ENCODE measurements at places on chromosomes 2 and 18.

DNA sequence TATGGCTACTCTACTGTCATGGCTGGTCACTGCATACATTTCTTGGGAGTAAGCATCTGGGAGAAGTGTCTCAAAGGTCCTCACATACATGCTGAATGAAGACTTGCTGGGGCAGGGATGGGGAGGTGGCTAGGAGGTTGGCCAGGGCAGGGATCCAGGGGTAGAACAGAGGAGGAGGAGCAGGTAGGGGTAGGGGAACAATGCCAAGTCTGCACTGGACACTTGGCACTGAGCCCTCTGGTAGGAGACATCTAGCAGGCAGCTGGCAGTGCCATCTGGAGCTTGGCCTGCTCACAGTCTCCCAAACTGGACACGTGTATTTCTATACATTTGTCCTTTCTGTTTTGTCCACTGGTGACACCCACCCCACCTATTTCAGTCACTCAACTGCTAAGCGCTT lies 62.7 kb upstream of the REV1 start:
- no peak for DNase-seq

GRCh38 chr2:70685771-70686171 lies 82.2 kb downstream of the ADD2 start:
- no peak for DNase-seq

GRCh38 chr2:185222311-185222710 lies 516.3 kb upstream of the FSIP2 start:
- DNase-seq, result no peak

DNA sequence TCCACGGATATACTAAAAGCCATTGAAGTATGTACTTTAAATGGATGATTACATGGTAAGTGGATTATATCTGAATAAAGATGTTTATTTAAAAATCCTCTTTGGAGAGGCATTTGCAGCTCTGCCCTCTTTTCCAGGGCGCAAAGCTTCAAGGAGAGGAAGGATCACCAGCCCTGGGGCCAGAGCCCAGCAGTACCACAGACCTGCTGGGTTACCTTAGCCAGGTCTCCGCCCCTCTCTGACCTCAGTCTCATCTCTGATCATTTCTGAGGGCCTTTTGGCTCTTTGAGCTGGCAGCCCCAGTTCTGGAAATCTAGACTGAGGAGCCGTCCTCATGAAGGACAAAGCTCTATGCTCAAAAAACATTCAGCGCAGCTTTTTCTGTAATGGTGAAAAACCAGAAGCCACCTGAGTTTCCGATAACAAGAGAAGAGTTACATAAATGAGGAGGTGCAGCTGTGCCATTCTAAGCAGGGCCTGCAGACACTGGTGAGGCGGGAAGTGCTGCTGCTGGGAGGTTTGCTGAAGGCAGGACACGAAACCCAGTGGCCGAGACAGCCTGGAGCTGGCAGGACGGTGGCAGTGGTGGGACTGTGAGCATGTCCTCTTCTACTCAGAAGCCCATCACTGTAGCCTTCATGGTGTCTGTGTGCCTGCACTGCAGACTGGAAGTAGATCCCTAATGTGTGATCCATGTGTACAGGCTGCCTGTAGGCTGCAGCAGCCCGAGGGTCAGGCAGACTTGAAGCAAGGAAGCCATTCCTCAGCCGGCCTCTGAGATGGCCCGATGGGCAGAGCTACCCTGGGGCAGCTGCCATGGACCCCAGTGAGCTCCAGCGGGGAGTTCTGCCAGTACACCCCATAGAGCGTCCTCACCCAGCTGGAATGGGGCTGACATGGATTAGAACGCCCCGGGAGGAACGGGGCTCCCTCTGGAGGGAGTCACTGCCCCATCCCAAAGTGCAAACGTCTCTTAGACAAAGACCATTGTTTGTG lies 27.7 kb downstream of the ADRA2B start:
- DNase-seq, result no peak

GRCh38 chr2:239836021-239836765 lies 188.9 kb downstream of the NDUFA10 start:
- DNase-seq, result no peak

DNA sequence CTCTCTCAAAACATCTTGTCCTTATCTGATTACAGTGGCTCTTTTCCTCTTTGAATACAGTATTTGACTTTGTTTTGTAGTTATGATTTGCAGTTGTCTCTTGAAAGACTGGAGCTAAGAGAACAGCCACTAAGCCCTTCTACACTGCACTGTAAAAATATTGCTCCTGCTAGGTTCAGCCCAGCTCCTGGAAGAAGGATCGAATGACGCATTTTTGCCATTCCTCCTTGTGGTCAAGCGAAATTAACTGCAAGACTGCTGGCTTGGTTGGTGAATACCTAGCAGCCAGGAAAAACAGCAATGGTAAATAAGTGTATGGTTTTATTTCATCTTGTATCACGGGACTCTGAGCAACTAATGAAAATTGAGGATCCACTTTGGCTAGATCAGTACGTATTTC lies 407.8 kb upstream of the CDH2 start:
- DNase-seq, result no peak

GRCh38 chr2:9652267-9652666 lies 21.5 kb upstream of the YWHAQ start:
- DNase-seq, result no peak

DNA sequence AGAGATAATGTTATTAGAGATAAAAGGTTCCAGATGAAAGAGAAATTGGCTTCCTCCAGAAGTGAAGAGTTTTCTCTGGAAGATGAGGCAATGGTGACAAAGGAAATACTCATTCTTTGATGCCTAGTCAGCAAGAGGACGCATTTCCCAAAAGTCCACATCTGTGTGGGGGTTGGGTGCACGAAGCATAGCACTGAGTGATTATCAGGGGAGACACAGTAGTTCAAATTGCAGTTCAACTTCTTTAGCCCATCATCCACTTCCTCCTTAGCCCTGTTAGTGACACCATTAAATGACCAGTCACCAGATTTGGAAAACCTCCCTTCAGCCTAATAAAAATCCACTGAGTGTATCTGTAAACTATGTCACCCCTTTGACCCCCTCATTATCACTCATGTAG lies 80.9 kb upstream of the PHLPP1 start:
- DNase-seq, result no peak

DNA sequence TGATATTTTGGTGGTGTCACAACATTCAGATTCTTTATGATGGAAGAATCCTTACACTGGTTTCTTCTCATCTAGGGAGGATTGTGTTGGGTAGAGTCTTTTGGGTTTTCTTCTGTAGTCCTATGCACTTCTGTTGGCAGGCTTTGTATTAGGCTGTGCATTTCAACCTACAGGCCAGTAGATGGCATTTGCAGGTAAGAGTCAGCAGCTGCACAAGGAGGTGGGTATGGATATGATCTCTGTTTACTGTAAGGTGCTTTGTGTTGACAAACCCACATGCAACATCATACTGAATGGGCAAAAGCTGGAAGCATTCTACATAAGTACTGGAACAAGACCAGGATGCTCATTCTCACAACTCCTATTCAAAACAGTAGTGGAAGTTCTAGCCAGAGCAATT lies 656.8 kb downstream of the METTL4 start:
- no peak for DNase-seq

DNA sequence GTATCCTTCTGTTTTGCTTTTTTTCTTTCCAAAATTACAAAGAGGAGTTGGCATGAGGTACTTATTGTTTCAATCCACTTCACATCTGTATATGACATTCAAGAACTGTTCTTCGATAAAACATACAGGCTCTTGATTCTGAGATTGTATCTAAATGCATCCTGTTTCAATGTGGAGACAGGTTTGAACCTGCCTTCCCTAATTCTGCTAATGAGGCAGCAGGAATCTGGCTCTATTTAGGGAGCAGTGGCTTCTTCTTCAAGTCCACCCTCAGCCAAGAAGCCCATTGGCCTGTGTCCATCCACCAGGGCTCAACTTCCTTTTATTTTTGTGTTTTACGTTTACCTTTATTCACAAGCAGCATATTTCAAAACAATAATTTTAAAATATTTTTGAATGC lies 84.8 kb upstream of the PIK3C3 start:
- DNase-seq, result no peak

- no peak for DNase-seq
Measured at GRCh38 chr2:1692342-1692741, 52.0 kb downstream of the PXDN start.

- no peak for DNase-seq
Measured at GRCh38 chr2:15554525-15555218, 6.5 kb downstream of the NBAS start.

DNA sequence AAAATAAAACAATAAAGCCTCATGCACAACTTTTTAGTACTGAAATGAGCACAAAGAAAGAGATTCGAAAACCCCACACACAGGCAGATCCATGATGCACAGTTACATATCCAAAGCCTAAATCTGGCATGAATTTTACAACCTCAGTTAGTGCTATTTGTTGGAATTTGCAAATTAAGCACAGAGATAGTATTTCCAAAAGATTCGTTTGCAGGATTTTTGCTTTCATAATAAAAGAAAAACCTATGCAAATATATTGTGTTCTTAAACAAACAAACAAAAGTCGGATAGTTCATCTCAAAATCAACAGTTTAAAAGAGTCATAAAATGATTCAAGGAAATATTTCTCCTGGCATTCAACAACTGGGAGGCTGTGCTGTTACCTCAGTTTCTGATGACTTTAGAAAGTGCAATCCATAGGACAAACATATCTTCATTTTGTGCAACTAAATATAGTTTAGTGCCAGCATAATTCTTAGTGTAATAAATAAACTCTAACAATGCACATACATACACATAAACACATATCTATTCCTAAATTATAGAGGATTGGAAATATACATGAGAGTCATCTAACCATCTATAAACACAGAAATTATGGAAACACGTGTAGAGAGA lies 10.8 kb downstream of the PAX3 start:
- no peak for DNase-seq

GRCh38 chr2:65357095-65357958 lies 75.1 kb downstream of the SPRED2 start:
- DNase-seq, result no peak

DNA sequence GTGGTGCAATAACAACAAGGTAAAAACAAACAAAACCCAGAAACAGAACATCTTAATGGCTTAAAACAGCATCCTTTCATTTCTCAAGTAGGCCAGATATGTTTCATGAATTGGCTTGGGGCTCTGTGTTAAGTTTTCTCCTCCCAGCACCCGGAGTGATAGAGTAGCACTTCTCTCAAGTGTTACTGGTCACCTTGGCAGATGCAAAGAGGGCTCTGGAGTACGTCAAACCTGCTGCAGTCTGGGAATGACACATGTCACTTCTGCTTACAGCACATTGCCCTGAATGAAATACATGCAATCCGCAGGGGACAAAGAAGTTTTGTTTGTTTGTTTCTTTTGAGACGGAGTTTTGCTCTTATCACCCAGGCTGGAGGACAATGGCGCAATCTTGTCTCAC lies 639.3 kb downstream of the CNTNAP5 start:
- DNase-seq, result no peak

- peak; percentile 85 for DNase-seq
Measured at GRCh38 chr2:73176881-73177644, 25.3 kb upstream of the NOTO start.

DNA sequence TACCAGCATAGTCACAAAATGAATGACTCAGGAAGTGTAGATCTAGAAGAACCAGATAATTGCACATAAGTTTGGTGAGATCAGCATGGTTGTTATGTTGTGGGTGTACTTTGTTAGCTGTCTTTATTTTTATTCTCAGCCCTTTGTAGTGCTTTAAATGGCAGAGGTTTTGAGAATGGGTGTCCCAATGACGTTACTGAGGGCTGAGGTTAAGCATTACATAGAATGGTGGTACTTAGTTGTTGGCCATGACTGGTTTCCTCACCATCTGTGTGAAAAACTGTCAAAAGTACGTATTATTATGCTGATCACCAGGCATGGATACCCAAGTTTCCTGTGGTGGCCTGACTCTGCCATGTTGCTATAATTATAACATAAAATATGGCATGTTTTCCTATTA lies 165.8 kb downstream of the UBE2E3 start:
- no peak for DNase-seq

GRCh38 chr2:39741871-39742270 lies 37.2 kb downstream of the THUMPD2 start:
- no peak for DNase-seq

GRCh38 chr2:23327887-23328286 lies 57.1 kb upstream of the KLHL29 start:
- DNase-seq, result no peak

GRCh38 chr18:39752351-39752750 lies 2186.8 kb upstream of the CELF4 start:
- no peak for DNase-seq

DNA sequence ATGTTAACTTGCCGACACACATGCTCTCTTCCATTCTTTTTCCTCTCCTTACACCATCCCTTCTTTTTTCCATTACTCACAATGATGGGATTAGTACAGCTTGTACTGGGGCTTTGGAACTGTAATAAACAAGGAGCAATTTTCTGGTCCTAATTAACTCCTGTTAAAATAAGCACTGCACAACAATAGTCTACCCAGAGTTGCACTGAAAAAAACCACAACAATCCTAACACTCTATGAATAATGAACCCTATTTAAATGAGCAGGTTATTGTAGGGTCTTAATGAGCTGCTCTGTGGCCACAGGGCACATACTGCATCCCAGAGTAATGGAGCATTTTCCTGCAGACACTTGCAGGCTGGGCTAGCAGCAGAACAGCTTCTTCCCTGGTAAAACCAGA lies 380.3 kb downstream of the NRXN1 start:
- no peak for DNase-seq

DNA sequence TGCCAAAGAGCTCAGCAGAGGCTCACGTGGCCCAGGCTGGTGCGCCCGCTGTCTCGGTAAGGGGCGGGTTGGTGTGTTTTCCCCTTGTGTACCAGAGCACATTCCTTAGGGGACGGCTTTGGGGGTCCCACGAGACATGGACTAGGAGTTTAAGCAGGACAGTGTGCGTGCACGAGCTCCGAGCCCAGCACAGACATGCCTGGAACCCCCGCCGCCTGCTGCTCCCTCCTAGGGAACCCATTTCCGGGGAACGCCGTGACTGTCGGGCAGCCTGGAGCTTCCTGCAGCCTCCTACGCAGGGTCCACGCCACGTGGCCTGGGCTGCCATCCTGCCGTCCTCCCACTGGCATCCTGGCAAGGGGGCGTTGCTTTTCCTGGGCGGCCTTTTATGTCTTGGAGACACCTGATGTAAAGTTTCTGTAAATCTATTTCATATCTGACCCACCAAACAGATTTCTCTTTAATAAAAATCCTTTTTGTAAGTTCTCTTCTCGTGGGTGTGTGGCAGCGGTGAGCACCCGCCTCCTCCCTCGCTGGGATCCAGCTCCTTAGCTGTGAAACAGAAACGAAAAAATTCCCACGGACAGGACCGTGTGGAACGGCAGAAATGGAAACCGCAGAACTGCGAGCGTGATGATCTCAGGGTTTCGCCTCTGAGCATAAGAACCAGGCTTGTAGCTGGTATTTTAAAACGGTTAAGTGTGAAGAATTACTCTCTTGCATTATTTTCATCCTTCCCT lies 43.5 kb upstream of the KCNG2 start:
- no peak for DNase-seq

- DNase-seq, result no peak
Measured at GRCh38 chr18:77785415-77785975, 535.8 kb downstream of the GALR1 start.

DNA sequence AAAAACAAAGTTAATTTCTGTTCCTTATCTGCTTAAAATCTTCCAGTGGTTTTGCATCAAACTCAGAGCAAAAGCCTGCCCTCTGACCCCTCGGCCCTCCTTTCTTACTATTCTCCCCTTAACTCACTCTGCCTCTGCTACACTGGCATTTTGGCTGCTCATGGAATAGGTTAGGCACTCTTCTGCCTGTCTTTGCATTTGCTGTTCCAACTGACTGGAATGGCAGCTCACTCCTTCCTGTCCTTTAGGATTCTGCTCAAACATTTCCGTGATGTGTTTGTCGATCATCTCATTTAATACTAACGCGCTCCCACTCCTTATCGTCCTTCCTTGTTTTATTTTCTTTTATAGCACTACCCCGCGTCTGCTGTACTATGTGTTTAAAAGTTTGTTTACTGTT lies 815 bp downstream of the CEBPZ start:
- no peak for DNase-seq
